ENCODE measurements at places on chromosomes 1 and 21.

DNA sequence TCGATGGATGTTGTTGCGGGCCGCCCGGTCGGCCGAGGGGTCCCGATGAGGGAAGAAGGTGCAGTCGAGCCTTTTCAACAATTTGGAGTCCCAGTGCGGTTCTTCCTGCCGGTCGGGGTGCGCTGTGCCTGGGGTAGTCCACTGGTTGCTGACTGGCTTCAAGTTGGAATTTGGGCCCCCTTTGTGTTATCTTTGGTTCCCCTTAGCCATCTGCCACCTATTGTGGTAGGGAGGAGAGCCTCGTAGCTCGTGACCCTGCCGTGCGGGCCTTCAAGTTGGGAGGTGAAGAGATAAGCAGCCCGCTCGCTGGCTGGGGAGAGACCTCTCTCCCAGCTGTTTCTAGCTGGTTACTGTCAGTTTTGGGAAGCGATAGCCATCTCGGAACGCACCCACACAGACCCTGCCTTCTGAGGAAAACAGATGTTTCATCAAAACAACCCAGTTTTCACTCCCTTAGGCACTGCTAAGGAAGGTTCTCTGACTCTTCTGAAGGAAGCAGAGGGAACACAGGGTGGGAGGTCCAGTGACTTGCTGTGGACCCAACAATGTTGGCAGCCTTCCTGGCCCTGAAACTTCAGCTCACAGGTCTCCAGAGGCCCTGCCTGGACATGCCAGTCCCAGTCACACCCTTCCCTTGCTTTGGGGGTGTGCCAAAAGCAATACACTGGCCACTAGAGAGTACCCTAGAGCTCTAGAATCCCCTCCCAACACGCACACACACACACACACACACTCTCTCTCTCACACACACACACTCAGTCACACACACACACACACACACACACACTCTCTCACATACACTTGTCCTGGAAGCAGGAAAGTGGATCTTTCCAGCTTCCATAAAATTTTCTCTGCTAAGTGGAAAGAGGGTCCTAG lies 1.0 kb downstream of the BTG2 start:
- DNase-seq: peak; percentile 90

DNA sequence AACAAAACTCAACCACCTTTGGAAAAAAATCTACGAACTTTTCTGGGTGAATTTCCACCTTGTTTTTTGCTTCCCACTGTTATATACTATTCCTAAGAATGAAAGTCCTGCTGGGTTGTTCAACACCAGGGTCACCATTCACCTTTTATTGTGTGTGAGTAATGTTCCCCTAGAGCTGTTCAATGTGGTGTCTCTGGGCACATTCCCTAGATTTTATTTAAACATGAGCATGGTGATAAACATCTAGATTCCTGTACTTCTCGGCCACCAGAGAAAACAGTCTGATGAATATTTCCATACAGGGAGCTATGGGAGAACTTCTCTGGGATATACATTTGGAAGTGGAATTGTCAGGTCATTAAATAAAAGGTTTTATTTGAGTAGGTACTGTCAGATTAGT lies 13.0 kb downstream of the FMN2 start:
- no peak for DNase-seq

- DNase-seq: no peak
Observed at GRCh38 chr1:1990222-1990621, 13.4 kb downstream of the CFAP74 start.

- DNase-seq: no peak
Observed at GRCh38 chr1:67888216-67889106, 55.2 kb upstream of the GNG12 start.

GRCh38 chr1:186420923-186421322 lies 40.0 kb downstream of the PDC start:
- DNase-seq: no peak

- DNase-seq: no peak
Observed at GRCh38 chr21:44083631-44084291, 23.4 kb upstream of the PWP2 start.

DNA sequence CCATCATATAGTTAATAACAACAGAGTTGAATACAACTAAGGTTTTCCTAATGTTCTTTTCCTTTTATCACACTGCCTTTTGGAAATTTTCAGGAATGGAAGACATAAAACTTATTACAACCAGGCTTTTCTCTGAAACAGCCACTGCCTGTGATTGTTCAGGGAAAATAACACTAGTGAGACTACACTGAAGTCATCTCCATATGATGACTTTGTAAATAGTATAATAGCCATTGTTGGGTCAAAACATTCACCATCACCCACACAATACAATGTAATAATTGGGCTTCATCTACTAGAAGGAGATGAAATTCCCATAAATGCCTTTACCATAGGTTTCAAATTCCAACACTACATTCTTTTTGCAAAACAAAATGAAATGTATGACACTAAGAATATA lies 5.0 kb downstream of the TESK2 start:
- DNase-seq: no peak

- DNase-seq: no peak
Observed at GRCh38 chr1:89855413-89856123, 34.7 kb downstream of the LRRC8D start.

GRCh38 chr1:58149271-58149812 lies 397.2 kb downstream of the OMA1 start:
- no peak for DNase-seq

DNA sequence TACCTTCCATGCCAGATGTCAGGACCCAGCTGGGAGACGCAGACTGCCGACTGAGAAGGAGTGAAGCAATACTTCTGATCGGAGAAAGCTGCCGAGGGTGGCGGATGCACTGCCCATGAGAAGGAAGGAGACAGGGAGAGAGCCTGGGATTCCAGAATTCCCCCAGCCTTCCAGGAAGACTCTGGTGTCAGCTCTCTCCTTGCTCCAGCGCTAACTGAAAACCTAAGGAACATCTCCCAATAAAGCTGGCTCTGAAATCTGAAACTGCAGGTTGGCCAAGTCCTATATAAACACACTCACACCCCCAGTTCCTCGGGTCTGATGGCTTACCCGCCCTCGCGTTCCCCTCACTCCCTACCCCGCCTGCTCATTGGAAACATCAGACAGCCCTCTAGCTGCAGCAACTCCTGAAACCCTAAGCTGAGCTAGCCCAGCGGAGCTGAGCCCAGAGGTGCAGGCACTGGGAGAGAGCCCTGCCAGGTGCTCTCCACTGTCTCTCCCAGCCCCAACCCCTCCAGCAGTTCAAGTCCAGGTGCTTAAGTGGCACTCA lies 52.3 kb downstream of the PLEKHA6 start:
- no peak for DNase-seq

DNA sequence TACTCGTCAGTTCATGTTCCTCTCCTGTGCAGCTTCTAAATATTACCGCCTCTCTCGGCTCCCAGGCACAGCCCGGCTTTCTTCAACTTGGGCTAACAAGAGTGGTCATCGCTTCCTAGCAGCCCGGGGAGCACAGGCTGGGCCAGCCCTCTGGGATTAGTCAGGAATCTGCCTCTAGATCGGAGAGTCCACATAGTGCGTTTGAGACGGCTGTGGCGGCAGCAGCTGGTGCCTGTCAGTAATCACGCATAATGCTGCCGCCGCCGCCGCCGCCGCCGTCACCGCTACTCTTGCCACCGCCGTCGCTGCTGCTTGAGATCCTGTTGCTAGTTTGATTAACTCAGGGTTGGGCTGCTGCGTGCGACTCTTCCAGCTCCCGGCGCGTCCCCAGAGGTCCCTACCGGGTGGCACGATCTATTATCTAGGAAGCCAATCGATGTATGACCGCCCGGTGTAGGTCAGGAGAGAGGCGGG lies at the start of gene RXRG:
Gene RXRG (minus strand): TSS at position 230 of the 474 bp plus-strand sequence. CDS start 233 bp downstream, outside the sequence.
- DNase-seq: peak; percentile 70

- DNase-seq: no peak
Observed at GRCh38 chr1:188427642-188428041, 1598.9 kb downstream of the PLA2G4A start.

DNA sequence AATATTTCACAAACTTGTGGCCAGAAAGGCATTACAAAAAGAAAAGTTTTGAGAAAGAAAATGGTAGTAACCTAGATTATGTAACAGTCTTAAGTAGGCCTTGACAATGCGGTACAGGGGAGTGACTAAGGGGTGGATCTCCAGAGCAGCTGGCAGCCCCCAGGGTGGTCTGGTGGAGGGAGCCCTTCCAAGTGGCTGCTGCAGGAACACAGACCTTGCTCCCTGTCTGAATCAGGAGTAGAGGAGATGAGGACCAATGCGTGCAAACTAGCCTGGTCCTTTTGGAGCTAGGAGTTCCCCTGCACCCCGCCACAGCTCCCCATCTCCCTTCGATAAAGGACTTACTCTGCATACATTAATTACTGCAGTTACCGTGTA lies 189.0 kb downstream of the NFIA start:
- DNase-seq: no peak

GRCh38 chr1:45395051-45395450 lies 54.8 kb upstream of the MUTYH start:
- DNase-seq: no peak

DNA sequence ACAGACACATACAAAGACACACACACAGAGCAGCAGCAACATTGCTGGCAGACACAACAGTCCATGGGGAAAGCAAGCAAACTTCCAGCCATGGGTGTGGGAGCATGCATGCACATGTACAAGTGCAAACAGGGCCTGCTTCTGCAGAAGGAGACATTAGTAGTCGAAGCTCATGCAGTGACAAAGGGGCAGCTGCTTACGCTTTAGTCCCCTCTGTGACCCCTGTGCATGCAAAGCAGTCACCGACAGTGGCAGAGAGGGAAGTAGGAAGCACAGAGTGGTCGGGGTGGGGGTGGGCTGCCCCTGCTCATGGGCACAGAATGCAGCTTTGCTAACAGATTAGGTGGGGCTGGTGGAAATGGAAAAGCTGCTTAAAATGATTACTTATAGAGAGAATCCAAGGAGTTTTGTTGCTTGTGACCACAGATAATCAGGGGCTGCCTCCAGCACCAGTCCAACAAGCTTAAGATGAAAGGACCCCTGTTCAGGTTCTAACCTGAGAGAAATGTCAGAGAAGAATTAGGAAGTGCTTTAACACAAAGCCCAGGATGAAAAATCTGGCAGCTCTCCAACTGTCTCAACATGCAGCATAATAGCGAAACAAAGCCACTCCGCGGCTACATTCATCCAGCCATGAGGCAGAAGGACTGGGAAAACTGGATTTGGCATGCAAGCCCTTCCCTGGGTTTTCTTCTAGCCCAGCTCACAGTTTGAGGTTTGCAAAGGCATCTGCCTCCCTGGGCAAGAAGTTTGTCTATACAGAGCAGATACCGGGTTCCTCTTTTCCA lies 378.9 kb downstream of the KCNH1 start:
- DNase-seq: no peak

GRCh38 chr1:200968469-200969410 lies 54.8 kb downstream of the KIF21B start:
- DNase-seq: no peak

DNA sequence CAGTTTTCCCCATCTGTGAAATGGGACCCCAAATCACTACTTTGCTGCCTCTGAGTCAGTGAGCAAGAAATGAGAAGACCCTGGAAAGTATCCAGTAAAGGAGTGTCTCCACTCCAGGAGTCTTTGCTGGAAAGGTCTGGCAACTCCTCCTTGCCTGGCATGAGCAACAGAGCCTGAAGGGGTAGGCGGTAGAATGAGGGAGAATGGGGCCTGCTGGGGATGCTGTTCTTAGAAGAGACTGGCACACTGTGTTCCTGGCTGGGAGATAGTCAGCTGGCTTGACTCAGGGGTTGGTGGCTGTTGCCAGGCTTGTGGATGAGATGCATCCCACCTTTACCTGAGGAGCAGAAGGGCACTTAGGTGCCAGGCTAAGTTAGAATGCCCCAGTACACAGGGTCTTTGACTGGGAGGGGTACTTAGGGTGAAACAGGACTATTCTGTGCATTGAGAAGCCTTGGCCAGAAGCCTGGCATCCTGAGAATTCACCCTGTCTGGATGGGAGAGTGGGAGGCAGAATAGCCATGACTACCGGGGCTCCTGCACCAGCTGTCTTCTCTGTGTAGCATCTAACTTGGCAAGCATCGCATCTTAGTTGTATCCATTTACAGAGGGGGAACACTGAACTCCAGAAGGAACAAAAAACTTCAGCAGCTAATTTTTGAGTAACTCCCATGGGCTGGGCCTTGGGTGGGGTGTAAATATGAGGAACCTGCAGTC lies 2.5 kb downstream of the MFSD2A start:
- DNase-seq: no peak

GRCh38 chr1:3389093-3389833 lies 65.2 kb upstream of the ARHGEF16 start:
- no peak for DNase-seq

- no peak for DNase-seq
Observed at GRCh38 chr1:109630081-109630897, 10.7 kb downstream of the AMPD2 start.

DNA sequence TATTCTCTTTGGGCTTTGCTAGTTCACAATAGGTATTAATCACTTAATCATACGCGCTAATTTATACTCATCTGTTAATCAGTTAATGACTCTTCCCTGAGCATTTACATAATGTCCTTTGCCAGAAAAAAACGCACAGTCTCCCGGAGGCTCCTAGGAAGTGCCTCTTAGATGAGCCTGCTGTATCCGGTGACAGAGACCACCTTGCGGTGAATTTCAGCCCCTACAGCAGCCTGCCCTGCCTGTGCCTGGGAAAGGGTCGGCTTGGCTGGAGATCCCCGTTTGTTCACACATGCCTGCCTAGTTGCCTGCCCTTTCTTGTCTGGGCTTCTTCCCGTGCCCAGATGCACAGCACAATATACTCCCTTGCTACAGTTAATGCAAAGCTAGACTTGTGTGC lies 152.9 kb downstream of the ZBTB18 start:
- DNase-seq: no peak

DNA sequence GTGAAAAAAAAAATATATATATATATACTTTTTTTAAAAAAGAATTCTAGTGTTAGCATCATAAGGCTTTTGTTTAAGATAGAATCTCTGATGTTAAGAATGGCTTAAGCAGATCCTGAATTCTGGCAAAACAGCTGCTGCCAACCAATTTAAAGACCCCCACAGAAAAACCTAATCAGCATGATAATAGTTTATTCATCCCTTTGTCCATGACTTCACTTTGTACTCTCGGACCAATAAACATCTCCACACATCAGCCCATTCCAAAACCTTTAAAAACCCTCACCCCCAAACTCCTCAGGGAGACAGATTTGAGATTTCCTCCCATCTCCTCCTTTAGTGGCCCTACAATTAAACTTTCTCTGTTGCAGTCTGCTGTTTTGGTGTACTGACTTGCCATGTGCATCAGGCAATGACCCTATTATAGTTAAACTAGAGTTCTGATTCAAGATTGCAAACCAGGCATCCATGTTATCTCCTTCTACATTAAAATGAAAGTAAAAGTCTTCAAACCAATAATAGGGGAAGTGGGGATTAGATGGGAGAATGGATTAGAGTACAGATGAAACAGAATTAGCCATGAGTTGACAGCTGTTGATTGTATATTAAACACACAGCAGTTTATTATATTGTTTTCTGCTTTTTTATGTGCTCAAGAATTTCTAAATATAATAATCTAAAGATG lies 9.8 kb upstream of the PHTF1 start:
- DNase-seq: no peak

- no peak for DNase-seq
Observed at GRCh38 chr1:217712925-217713597, 81.9 kb downstream of the SPATA17 start.

GRCh38 chr1:89381618-89382017 lies 17.8 kb downstream of the GBP6 start:
- DNase-seq: no peak

GRCh38 chr1:37070126-37070525 lies 35.8 kb upstream of the GRIK3 start:
- no peak for DNase-seq

Measured in Right ventricle myocardium superior (tissue), 1 donor.